ENCODE measurements at places on chromosomes 1 and 21.

DNA sequence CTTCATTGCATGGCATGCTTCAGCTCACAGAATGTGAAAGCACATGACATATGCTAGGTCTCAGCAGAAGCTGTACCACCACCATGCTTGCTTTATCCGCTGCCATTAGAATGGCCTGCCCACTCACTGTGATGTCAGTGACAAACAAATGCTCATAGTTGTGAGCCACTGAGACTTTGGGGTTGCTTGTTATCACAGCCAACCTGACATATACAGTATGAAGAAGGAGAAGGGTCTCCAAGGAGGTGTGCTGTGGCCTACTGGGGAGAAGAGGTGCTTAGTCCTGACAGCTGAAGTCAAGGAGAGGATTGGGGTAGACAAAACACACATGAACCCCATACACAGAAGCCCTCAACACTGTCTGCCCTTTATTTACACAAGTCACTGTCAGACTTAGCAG, 19.5 kb upstream of the TENT5C start:
- no peak for DNase-seq

DNA sequence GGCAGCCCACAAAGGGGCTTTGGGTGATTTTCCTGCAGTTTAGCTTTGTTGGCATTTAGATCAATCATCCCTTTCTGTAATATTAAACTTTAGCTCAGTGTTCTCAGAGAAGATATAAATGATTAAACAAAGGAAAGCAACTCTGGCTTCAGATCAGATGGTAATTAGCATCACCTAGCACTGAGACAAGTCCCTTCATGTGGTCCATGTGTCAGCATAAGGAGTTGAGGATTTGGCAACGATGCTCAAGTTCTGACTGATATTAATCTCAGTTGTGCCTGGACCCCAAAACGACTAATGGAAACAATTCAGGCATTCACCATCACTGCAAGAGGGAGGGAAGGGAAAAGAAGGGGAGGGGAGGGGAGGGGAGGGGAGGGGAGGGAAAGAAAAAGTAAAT, 60.4 kb downstream of the SEC16B start:
- no peak for DNase-seq

- no peak for DNase-seq
Measured at GRCh38 chr1:20183616-20184271, 2.2 kb upstream of the UBXN10 start.

DNA sequence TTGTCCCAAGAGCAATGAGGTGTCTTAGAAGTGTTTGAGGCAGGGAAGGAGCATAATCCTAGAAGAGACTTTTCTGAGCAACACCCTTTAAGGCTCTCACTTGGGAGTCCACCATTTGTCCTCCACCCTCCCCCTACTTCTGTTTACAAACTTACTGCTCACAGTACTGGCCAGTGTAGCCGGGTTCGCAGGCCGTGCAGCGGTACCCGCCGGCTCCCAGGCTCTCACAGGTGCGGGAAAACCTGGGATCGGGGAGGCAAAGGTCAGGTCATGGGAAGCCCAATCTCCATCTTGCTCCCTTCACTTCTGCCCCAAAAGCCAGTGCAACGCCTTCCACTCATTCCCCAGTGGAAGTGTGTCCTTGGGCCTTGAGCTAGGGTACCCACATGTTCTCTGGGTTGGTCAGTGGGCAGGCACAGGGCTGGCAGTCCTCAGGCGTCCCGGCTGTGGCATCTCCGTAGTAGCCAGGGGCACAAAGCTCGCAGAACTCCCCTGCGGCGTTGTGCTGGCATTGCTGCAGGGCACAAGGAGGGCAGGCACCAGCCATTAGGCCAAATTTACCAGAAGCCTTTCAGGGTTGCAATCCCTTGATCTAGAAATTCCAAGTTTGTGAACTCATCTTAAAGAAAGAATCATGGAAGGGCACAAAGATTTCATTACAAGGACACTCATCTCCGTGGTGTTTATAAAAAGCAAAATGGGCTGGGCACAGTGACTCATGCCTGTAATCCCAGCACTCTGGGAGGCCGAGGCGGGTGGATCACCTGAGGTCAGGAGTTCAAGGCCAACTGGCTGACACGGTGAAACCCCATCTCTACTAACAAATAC, 49.8 kb downstream of the LDLRAD2 start:
- DNase-seq, result peak; percentile 35

- no peak for DNase-seq
Measured at GRCh38 chr1:108012553-108012952, 47.6 kb upstream of the VAV3 start.

DNA sequence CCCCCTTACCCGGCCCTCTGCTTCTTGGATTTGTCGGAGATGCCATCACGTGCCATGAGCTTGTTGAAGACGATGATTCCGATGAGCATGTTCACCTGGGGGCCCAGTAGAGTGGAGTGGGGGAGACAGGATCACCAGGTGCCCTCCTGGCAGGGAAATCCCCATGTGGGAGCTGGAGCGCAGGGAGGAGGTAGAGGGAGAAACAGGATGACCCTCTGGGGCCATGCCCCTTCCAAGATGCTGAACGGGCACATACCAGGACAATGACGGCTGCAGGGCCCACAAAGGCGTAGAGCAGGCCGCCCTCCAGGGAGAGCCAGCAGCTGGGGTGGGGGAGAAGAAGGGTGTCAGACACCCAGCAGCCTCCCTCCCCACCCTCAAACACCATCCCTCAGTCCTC, 28.6 kb downstream of the ADGRB2 start:
- no peak for DNase-seq

DNA sequence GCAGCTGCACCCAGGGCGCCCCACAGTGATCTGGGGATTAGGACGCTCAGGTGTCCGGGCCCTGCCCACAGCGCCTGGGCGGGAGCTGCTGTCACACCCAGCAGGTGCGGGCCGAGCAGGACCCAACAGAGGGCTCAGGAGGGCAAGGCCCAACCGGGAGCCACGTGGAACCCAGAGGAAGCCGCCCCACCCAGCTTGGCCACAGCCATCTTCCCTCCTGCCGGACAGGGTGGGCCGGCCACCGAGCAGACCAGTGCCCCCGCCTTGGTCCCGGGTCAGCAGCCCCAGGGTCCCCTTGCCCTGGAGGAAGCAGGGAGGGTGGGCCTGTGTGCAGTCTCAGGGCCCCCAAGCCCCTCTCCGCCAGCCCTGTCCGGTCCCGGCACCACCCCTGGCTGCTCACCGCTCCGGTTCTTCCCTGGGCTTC, 6.3 kb upstream of the TTLL10 start:
- DNase-seq, result no peak

DNA sequence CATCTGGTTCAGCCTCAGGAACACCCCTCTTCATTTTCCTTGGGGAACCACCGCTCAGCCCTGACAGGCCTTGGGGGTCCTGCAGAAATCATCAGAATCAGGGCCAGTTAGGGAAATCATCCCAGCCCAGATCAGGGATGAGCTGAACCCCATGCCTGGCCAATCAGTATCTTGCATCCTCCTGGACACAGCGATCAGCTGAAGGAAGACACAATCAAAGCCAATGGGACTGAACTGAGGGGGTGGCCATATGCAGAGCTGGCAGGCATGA, 395.4 kb downstream of the MATN1 start:
- no peak for DNase-seq

- peak; percentile 99 for DNase-seq
Measured at GRCh38 chr21:21200103-21200938, 202.1 kb downstream of the NCAM2 start.

DNA sequence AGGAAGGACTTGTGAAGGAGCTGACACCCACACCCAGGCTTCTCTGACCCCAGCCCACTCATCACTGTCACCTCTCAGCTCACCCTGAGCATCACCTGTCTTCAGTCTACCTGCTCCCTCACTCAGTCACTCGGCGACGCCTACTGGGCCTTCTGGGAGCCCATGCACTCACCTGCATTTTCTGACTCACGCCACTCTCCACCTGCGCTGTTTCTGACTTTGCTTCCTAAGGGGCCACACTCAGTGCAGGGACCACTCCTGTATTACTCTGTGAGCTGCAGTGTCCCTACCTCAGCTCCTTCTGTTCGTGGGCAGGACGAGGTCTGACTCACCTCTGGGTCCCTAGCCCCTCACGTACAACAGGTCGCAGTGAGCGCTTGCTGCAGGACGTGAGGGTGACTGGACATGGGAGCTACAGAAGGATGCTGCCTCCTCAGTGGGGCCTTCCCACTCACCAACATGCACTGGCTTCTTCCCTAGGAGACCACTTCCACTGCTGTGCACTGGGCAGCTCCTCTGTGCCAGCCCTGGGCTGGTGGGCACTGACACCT, 102.3 kb downstream of the GLIS1 start:
- DNase-seq, result no peak

DNA sequence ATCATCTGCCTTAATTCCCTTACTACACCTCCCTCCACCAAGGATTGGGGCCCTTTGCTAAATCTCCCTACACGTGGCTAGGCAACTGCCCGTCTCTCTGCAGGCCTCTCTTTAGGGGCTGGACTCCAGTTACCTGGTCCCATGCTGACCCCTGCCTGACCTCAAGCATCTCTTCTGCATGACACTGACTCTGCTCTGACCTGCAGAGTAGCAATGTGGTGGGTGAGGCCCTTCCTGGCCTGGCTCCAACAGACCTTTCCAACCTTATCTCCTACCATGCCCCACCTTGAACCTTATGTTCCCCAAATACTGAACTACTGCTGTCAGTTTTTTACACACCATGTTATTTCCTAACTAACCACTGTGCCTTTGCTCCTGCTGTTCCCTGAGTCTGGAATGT, 45.9 kb upstream of the EPS15 start:
- DNase-seq, result no peak

- no peak for DNase-seq
Measured at GRCh38 chr1:169624912-169625311, 5.0 kb downstream of the SELP start.

- no peak for DNase-seq
Measured at GRCh38 chr1:5308249-5308648, 653.8 kb downstream of the AJAP1 start.

GRCh38 chr1:93990010-93990409, 80.8 kb upstream of the GCLM start:
- DNase-seq, result no peak

GRCh38 chr1:164922585-164922984, 363.6 kb downstream of the PBX1 start:
- no peak for DNase-seq

GRCh38 chr1:55420929-55421716, 206.0 kb upstream of the USP24 start:
- peak; percentile 45 for DNase-seq

- peak; percentile 27 for DNase-seq
Measured at GRCh38 chr1:112393631-112393974, 2.4 kb upstream of the CTTNBP2NL start.

GRCh38 chr1:232912845-232913580, 37.4 kb upstream of the NTPCR start:
- no peak for DNase-seq

GRCh38 chr1:229454056-229454455, 20.2 kb upstream of the ACTA1 start:
- DNase-seq, result no peak

- no peak for DNase-seq
Measured at GRCh38 chr1:156856282-156856785, 2.6 kb downstream of the INSRR start.

DNA sequence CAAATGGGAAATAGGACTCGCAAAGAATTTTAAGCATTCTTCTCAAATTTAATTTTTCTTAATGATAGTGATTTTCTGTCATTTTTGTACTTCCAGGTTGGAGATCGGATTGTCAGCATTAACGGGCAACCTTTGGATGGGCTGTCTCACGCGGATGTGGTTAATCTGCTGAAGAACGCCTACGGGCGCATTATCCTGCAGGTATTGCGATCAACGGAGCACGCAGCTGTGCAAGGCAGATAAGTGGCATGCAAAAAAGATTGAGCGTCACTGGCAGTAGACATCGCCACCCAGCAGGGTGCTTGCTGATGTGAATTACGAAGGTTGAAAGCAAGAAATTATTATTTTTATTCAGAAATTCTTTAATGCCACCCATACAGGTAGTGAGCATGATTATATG, 65.9 kb upstream of the L1TD1 start:
- DNase-seq, result no peak

DNA sequence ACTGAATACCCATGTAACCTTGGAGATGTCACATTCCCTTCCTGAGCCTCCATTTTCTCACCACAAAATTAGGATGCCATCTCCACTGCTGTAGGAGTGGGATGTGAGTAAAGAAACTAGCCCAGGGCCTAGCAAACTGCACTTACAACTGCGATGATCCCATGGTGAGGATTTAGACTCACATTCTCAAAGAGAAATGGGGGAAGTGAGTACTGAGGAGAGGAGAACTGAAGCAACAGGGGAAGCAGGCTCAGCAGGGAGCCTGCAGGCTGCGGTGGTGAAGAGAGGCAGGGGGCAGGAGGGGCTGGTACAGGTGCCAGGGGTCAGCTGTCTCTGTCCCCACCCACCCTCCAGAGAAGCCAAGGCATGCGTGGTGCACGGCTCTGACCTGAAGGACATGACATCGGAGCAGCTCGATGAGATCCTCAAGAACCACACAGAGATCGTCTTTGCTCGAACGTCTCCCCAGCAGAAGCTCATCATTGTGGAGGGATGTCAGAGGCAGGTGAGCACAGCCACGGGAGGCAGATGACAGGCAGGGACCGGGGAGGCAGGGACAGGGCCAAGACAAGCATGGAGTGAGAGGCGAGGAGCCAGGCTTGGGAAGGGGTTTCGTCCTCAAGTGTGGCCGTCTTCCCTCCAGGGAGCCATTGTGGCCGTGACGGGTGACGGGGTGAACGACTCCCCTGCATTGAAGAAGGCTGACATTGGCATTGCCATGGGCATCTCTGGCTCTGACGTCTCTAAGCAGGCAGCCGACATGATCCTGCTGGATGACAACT, 16.4 kb upstream of the ATP1A4 start:
- no peak for DNase-seq

DNA sequence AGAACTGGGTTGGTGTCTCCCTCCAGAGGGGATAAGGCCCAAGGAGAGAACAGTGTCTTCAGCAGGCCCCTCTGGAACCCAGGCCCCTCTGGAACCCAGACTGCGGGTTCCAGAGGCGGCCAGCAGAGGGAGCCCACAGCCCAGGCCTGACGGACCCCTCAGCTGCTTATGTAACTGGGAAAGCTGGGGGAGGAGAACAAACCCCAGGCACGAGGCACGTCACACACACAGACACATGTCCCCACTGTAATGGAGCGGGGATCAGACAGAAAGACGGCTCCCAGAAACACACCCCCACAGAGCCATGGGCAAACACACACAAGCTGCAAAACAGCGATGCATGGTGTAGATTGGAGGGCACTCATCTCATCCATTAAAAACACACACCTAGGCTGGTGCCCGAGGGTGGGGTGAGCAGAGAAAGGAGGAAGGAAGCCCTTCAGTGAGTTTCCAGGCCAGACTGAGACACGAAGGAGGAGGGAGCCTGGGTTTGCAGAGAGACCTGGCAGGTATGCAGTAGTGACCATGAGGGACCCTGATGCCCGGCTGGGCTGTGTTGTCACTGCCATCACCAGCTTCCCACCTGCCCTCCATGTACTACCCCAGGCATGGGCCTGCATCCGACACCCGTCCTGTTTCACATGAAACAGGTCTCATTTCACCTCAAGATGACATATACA, 2.8 kb upstream of the IGSF8 start:
- DNase-seq, result peak; percentile 74

- peak; percentile 55 for DNase-seq
Measured at GRCh38 chr21:41601573-41602368, 93.8 kb upstream of the TMPRSS2 start.

GRCh38 chr1:5878971-5879370, 113.3 kb downstream of the NPHP4 start:
- no peak for DNase-seq

Measured in fibroblast of skin of abdomen (primary cell).